ENCODE measurements at places on chromosomes 12 and 14.

DNA sequence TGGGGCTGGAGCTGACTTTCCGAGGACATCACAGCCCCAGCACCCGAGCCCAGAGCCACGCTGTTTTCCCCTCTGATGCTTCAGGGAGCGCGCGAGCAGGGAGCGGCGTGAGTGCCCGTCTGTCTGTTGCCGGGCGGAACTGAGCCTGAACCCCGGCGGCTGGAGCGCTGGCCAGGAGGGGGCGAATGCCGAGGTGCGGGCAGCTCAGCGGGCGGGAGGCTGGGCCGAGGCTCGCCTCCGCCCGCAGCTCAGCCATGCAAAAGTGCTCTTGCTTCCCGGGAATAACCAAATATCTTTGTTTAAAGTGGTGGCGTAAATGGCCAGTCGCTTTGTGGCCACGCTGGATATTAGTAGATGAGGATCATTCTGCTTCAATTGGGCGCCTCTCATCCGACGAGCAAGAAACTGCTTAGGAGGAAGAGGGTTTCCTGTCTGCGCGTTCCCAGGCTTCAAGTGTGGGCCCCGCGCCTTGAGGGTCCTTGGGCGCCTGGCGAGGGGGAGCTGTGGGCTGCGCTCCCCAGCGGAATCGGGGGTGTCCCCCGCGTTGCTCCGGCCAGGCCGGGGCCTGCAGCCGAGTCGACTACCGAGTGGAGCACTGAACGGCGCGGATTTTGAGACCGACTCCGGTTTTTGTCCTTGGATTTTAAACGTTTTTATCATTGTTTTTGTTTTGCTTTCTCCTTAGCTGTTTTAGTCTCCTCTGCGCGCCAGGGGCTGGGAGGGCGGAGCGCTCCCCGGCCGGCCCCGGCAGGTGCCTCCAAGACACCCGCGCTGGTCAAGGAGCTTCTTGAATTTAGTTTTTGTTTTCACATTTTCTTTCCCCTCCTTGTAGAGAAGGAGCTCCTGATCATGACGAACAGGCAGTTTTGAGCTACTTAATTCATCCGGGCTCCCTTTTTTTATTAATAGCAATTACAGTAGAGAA, 831 bp upstream of the NKX2-1 start:
- DNase-seq = peak; percentile 26

DNA sequence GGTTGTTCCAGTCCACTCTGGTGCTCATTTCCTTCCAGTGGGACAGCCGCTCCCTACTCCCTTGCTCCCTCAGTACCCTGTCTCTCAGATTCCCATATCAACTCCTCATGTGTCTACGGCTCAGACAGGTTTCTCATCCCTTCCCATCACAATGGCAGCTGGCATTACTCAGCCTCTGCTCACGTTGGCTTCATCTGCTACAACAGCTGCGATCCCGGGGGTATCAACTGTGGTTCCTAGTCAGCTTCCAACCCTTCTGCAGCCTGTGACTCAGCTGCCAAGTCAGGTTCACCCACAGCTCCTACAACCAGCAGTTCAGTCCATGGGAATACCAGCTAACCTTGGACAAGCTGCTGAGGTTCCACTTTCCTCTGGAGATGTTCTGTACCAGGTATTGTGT, 69.9 kb downstream of the RAD52 start:
- peak; percentile 86 for DNase-seq

GRCh38 chr12:69099201-69099837, 140.1 kb upstream of the CPSF6 start:
- no peak for DNase-seq

GRCh38 chr14:72763892-72764291, 130.0 kb downstream of the DPF3 start:
- DNase-seq = no peak

DNA sequence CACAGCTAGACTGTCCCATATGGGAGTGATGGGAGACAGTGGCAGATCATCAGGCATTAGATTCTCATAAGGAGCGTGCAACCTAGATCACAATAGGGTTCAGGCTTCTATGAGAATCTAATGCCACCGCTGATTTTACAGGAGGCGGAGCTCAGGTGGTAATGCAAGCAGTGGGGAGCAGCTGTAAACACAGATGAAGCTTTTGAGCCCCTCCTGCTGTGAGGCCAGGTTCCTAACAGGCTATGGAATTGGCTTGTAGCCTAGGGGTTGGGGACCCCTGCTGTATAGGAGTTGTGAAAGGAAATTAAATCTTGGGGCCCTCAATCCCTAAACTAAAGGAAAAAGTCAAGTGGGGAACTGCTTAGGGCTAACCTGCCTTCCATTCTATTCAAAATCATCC, 29.6 kb downstream of the ADIPOR2 start:
- no peak for DNase-seq

GRCh38 chr14:88729159-88729558, 63.6 kb downstream of the EML5 start:
- no peak for DNase-seq

DNA sequence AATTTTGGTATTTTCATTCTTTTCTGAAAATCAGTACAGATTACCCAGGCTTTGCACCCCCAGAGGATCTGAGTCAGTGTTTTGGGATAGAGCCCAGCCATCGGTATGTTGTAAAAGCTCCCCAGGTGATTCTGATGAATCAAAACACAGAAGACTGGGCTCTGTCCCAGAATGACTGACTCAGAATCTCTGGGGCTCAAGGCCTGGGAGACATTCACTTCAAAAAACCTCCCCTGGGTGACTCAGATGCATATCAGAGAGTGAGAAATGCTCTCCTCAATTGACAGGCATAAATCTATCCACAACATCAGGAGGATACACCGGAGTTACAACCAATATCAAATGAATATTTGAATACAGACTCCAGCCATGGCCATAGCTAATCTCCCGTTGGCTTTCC, 32.6 kb downstream of the SLC35F4 start:
- DNase-seq = no peak
